ENCODE measurements at places on chromosomes 5 and 9.

GRCh38 chr5:151631941-151632340, 40.8 kb upstream of the FAT2 start:
- ATAC-seq = no peak

DNA sequence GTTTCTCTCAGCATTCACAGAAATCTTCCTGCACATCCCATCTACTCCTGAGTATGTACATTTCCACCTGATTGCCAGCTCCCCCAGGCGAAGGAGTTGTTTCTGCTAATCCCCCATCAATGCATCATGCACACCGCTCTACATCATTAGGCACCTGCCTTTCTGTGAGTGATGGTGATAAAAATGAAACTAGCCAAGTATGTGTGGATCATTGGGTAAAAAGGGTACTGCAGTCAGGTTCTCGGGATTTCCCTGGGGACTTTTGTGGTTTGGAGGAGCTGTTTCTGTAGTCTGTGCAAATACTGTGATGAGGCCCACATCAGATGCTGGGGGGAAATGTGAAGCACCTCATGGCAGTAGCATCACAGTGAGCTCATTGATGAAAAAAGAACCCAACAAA, 30.4 kb downstream of the CAMK4 start:
- no peak for ATAC-seq

GRCh38 chr5:157613385-157614245, 38.0 kb upstream of the ADAM19 start:
- ATAC-seq = no peak

- no peak for ATAC-seq
Measured at GRCh38 chr9:86747711-86748110, 199.6 kb downstream of the GAS1 start.

GRCh38 chr5:153696256-153696655, 205.8 kb downstream of the GRIA1 start:
- no peak for ATAC-seq

- ATAC-seq = no peak
Measured at GRCh38 chr5:128591598-128592455, 53.8 kb upstream of the FBN2 start.

All from motor neuron (in vitro differentiated cells).